OCI-M1 (cell line): ENCODE measurements at places on chromosomes 7 and 10.

- DNase-seq, result no peak
Measured at GRCh38 chr7:151520419-151521261, 945 bp upstream of the RHEB start.

- peak; percentile 85 for DNase-seq
Measured at GRCh38 chr10:28628184-28628893, 49.0 kb upstream of the BAMBI start.

DNA sequence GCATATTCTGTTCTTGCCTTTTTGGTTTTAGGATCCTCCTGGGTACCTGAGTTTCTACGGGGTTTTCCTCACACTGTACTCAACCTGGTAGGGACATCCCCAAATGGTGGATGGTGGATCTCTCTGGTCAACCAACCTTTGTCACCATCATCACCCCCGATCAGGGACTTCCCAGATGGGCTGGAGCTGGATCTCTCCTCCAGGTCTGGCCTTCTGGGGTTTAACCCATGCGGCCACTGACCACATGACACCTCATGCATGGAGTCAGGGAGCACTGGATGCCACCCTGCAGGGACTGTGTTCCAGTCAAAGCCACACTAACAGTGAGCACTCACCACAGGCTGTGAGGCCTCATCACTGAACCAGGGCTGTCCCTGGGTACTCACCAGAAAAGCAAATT, 80.0 kb downstream of the CELF2 start:
- no peak for DNase-seq

- peak; percentile 63 for DNase-seq
Measured at GRCh38 chr7:98423043-98423442, 22.2 kb upstream of the BAIAP2L1 start.

DNA sequence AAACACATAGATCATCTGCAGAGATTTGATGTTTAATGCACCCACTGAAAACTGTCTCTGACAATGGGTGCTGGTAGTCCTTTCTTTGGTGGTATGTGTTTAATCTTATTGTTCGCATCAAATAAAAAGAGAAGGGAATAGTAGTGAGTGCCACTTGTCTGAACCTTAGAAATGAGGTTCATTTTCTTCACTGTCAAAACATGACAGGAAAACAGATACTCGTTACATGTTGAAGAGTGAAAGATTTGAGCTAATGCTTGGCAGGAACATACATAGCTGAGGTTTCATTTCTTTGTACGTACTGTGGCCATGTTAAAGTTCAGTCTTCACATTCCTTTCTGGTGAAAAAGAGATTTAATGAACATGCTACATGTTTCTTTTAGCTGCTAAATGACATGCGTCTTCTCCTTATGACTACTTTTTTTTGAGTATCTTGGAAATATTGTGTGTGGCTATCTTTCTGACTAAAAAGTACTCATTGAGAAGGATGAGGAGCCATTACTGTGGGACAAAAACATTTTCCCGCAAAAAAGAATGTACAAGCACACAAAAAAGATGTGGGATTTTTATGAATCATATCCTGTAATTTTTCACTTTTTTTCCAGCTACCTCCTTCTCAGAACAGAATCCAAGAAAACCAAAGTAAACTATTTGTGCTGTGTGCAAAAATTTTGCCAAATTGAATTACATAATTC, 108.0 kb downstream of the TWIST1 start:
- no peak for DNase-seq

GRCh38 chr10:21705828-21706176, 171.8 kb downstream of the MLLT10 start:
- no peak for DNase-seq

GRCh38 chr10:135601-136464, 578 bp downstream of the ZMYND11 start:
- peak; percentile 65 for DNase-seq

- no peak for DNase-seq
Measured at GRCh38 chr10:75403939-75404814, 2.6 kb upstream of the ZNF503 start.

GRCh38 chr10:3692387-3692999, 92.5 kb downstream of the KLF6 start:
- peak; percentile 30 for DNase-seq

DNA sequence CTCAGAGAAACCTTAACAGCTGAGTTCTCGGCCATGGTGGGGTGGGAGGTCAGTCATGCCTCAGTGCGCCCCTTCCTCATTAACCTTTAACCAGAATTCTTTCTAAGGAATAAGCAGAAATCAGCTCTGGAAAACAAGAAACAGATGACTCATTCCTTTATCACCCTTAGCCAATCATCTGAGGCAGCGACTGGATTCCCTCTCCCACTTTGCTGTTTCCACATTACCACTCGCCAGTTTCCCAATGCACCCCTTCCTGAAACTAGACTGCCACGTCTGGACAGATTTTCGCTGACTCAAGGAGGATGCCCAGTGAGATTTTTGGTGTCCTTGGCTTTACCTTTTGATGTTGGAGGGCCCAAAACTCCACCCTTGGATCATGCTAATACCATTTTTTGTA, 223.8 kb downstream of the PLXDC2 start:
- DNase-seq, result peak; percentile 9

DNA sequence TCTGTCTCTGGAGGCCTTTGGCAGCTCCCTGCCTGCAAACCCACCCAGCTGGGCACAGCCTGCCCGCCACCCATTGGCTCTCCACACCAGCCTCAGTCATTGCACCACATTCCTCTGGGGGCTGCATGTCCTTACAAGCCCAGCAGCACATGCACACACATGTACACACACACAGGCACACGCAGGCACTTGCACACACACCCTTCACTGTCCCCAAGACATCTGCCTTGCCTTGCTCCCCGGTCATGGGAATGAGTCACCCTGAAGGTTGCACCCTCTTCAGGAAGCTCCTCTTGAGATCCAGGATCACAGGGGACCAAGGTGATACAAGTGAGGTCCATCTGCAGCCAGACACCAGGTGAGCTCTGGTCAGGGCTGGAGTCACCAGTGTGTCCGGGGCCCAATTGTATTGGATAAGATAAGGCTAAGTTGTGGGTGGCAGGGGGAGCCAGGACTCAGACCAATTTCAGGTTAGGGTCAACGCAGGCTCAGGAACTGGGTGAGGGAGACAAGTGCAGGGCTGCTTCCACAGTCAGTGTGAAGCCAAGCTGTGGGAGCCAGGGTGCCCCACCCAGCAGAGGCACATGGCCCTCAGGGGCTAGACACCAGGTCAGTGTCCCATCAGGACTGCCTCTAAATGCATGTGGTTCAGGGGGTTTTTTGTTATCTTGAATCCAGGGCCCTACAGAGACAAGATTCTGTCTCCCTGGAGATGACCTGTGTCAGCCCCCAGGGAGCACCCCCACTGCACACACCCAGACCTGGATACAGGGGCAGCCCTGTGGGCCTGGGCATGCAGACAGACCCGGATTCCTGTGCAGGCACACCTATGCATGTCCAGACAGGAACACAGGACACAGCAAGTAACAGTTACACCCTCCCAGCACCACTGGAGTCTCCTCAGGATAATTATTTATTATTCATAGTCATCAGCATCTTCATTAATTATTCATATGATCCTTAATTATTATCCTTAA, 33.8 kb downstream of the KCNH2 start:
- DNase-seq, result no peak

- peak; percentile 52 for DNase-seq
Measured at GRCh38 chr10:4453950-4454349, 372.1 kb upstream of the AKR1E2 start.

GRCh38 chr10:20641605-20642004, 255.5 kb downstream of the NEBL start:
- no peak for DNase-seq

- DNase-seq, result no peak
Measured at GRCh38 chr7:44292876-44293560, 32.4 kb downstream of the CAMK2B start.

GRCh38 chr10:53700278-53700677, 927.7 kb upstream of the MBL2 start:
- DNase-seq, result no peak

- no peak for DNase-seq
Measured at GRCh38 chr10:100999742-101000126, at the start of gene LZTS2. Gene LZTS2 (plus strand): TSS chr10:100999808. CDS start chr10:101002539, 2,731 bp downstream.

DNA sequence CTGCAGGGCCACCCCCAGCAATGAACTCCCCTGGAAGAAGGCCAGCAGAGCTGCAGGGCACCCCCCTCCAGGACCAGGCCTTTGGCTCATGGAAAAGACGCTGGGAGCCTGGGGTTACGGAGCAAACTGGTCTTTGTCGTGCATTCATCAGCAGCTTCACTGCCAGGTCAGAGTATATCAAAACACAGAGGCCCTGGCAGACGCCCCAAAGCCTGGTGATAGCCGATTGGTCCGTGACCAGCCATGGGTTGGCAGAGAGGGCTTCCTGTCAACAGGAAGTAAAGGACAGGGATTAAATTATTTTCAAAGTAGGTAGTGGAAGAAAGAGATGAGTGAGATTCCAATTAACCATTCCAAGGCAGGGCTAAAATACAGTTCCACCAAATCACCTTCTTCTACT, 9.0 kb downstream of the PRKAG2 start:
- DNase-seq, result no peak

- no peak for DNase-seq
Measured at GRCh38 chr10:58797356-58797755, 284.7 kb downstream of the BICC1 start.

DNA sequence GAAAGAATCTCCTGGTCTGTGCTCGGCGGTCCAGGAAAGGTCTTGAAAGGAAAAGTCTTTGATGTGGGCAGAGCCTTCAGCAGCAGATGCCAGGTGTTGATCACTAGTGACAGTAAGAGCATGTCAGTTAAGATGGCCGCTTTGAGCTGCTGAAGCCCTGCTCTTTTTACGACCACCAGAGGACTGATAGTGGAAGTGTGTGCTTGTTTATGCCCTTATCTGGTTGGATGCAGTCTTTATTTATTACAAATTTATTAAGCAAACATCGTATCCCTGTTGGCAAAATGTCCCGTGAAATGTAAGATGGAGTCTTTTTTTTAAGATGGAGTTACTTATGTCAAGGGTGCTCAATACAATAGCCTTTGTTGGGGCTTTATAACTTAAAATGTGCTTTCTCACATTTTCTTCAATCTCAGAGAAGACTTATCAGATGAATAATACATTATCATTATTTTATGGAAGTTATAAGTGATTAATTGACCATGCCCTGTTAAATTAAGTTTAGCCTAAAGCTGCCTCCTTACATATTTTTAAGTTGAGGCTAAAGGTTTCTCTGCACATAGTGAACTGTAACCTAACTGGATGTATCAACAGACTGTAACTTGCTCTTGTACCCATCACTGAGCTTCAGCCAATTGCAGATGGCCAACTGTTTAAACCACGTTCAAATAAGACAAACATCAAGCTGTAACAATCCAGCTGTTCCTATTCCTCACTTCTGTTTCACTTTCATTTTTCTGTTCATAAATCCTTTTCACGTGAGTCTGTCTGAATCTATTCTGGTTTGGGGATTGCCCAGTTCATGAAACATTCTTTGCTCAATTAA, 97.4 kb upstream of the PIK3CG start:
- DNase-seq, result peak; percentile 70

DNA sequence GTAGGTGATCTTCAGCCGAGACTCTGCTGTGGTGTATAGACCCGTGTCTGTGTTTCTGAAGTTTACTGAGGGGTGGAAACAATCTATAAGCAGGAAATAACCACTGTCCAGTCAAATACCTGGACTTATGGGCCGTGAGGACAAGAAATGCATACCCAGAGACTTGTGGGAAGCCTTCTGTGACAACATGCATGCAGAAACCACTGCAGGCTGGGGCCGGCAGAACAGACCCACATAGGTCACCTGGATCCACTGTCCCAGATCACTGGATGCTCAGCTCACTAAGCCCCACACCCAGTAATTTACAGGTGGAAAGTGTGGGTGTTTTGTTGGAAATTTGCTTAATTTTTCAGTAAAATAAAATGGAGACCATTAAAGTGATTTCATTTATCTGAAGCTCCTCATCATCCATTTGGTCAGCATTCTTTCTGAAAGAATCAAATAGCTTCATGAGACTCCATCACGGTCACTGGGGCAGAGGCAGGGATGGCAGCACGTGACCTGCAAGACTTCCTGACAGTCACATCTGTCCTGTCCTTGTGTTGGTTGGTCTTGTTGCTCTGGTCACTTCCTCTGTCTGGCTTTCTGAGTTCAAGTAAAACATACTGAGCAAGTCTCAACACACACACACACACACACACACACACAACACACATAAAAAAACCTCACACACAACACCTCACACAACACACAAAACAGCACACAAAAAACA, 108.3 kb downstream of the TNS3 start:
- no peak for DNase-seq

GRCh38 chr7:95595746-95596197, 544 bp downstream of the PDK4 start:
- no peak for DNase-seq

DNA sequence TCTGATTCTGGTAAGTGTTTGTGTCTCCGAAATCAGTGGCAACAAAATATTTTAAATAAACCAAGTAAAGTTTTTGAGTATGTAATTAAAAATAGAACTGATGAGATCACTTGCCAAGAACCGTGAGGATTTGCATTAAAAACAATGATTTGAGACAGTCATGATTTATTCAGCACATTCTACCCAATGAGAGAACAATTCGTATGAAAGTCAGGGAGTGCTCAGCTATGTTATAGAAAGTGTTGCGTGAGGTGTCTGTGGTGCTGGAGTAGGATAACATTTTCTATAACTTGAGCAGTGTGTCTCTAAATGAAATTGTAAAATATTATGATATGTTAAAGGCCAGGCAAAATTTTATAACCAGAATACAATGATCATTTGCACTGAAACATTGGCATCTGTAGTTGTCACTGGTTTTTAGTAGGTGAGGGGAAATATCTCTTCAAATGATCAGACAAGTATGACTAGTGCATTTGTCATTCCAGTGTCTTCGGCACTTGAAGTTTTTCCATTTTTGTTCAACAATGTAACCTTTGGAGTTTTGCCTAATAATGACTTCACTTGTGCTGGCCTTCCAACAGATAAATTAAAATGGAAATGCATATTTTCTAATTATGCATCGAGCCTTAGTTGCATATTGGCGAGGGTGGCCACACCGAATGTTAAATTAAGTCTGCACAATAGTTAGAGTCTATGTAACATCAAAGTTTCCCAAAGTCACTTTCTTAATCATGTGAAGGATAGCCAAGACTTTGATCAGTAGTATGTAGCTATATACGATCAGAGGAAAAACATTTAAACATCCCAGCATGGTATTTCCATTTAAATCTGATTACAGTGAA, 335.9 kb downstream of the GFRA1 start:
- no peak for DNase-seq

GRCh38 chr10:63841761-63842160, 320.6 kb downstream of the REEP3 start:
- peak; percentile 36 for DNase-seq

GRCh38 chr10:81136261-81136660, 598.6 kb downstream of the SH2D4B start:
- DNase-seq, result no peak

DNA sequence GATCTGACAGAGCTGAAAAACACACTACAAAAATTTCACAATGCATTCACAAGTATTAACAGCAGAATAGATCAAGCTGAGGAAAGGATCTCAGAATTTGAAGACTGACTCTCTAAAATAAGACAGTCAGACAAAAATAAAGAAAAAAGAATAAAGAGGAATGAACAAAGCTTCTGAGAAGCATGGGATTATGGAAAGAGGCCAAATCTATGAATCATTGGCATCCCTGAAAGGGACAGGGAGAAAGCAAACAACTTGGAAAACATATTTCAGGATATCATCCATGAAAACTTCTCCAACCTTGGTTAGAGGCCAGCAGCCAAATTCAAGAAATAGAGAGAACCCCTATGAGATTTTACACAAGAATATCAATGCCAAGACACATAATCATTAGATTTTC, 804.8 kb upstream of the IGFBP3 start:
- no peak for DNase-seq

GRCh38 chr7:46806856-46807255, 775.1 kb downstream of the TNS3 start:
- no peak for DNase-seq
